ENCODE measurements at places on chromosomes 2 and 18.

GRCh38 chr2:30127016-30127893 is 19.6 kb upstream of the YPEL5 start:
- peak; percentile 7 for DNase-seq

- no peak for DNase-seq
These were observed 375.3 kb downstream of the LNPK start for GRCh38 chr2:175626796-175627195.

DNA sequence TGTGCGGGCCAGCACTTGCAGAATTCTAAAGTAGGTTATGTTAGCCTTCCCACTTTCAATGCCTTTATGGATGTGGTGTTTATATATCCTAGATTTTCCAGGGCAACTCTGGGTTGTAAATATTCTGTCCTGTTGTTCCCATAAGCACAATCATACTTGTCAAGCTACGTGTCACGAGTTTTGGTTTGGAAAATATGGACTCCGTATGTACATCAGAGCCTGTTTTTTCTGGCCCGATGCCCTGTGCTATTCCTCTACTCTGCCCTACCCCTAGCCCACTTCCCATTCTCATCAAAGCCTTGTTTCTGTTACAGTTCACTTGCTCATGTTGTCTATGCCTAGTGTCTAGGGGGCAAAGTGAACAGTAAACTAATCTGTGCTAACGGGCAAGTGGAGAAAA is 27.0 kb upstream of the ZEB2 start:
- DNase-seq: no peak

- no peak for DNase-seq
These were observed 40.2 kb upstream of the ZNF521 start for GRCh38 chr18:25392192-25392591.

DNA sequence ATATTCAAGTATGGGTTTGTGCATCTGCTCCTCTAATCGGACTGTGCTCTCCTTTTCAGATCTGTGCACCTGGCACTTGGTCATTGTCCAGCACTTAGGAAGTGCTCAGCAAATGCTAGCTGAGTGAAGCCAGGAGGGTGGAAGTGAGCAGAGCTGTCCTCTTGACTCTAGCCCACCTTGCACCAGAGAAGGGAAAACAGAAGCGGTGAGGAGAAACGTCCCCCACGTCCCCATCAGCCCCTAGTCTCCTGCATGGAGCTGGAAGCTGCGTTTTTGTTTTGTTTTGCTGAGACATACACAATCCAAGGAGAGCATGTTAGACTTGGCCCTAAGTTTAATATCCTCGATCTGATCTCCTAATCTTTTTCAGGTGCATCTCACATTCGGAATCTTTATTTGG is 73.6 kb downstream of the EN1 start:
- DNase-seq: no peak

- DNase-seq: no peak
These were observed 4.0 kb upstream of the TEX51 start for GRCh38 chr2:126894585-126895182.

DNA sequence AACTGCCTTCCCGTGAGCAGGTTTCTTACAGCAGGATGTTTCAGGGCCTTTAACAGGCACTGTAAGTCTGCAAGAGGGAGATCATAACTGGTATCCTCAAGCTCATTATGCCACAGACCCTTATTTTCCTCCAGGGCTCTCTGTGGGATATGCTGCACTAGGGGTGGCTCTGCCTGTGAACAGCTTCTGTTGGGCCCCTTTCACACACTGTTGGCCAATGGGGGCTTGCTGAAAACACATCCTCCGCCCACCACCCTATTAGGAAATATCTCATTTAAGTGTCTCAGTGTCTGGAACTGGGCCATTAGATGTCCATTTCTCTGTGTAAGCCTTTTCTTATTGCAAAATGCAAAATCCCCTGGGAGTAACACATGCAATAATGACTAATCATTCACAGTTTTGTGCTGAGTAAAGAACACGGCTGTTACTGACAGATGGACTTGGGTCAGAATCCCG is 414.3 kb upstream of the HS6ST1 start:
- DNase-seq: peak; percentile 95

- no peak for DNase-seq
These were observed 10.1 kb downstream of the PMS1 start for GRCh38 chr2:189794310-189794709.

DNA sequence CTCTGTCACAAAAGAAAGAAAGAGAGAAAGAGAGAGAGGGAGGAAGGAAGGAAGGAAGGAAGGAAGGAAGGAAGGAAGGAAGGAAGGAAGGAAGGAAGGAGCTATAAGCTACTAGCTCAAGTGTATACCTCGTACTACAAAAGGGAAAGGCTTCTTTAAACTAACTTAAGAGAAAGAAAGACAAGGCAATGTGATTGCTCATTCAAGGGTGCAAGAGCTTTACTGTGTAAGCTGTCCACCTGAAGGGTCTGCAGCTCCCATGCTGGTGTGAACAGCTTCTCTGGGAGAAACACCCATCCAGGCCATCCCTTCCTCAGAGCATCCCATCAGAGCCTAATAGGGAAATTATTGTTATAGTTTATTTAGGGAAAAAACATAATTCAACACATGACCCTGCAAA is 286.1 kb upstream of the ID2 start:
- DNase-seq: no peak

DNA sequence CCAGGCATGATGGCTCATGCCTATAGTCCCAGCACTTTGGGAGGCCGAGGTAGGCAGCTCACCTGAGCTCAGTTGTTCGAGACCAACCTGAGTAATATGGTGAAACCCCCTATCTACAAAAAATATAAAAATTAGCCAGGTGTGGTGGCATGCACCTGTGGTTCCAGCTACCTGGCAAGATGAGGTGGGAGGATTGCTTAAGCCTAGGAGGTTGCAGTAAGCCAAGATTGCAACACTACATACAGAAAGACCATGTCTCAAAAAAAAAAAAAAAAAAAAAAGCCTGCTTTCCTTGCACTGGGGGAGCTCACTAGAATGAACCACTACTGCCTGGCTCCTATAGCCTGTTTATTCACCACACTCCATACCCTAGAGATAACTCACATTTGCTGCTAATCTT is 7.4 kb upstream of the MAT2A start:
- no peak for DNase-seq

- peak; percentile 76 for DNase-seq
These were observed 125.7 kb upstream of the EPAS1 start for GRCh38 chr2:46171411-46171953.

DNA sequence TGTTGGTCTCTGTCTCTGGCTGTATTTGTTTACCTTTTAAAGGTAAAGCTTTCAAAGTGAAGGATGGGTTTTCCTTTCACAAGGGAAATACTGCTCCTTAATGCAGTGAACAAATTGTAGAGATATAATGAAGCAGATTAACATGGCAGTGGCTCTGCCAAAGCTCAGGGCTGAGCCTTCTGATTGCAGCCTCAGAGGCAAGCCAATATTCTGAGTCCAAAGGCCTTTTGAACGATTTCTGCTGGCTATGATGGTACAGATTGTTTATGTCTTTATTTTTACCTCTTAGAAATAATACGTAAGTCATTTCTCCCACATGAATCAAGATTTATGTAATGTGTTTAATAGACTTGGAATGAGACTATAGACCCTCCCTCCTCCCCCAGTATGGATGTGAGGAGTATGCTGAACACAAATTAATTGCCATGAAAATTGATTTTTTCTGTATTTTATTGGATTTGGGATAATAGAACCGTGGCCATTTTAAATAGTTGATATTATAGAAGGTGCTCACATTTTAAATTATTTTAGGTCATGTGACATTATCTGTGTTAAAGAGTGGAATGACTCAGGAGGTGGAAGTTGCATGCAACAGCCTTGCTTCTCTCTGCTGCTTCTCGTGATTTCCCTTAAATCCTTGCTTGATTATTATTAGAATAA is 772 bp downstream of the SCN2A start:
- DNase-seq: no peak

DNA sequence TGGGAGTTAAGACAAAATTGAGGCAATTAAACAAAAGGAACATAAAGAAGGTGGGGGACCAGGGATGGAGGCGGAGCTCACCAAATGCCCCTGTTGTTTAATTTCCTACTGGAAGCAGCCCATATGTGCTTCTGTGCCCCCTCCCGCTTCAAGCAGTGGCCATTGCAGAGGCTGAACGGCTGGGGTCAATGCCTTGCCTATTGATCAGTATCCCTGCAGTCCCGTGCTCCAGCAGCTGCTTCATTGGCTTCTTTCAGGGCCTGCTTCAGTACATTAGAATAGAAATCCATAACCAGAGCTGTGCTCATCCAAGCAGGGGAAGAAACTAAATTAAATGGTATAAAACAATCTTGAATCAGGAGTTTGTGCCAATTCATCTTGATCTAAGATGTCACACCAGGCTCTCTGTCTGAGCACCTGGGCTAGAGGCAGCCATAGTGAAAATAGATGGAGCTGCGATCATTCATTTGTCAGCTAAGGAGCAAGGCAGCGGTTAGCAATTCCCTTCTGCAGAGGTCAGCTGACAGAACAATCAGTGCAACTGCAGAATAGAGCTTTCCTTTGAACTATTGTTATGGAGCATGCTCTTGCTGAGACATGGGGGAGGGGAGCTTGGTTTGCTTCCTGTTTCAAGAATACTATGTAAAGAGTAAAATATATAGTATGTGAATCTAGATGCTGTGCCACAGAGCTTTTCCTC is 222.4 kb downstream of the WDR7 start:
- DNase-seq: no peak

DNA sequence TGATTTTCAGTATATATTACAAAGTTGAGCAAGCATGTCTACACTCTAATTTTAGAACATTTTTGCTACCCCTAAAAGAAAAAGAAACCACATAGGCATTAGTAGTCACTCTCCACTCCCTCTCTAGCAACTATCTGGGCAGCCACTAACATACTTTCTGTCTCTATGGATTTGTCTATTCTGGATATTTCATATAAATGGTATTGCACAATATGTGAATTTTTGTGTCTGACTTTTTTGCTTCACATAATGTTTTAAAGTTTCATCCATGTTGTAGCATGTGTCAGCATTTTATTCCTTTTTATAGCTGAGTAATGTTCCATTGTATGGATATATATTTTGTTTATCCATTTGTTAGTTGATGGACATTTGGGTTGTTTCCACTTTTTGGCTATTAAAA is 232.5 kb upstream of the CTAGE1 start:
- DNase-seq: peak; percentile 37

- DNase-seq: no peak
These were observed 21.2 kb downstream of the CNTNAP5 start for GRCh38 chr2:124046332-124046731.

DNA sequence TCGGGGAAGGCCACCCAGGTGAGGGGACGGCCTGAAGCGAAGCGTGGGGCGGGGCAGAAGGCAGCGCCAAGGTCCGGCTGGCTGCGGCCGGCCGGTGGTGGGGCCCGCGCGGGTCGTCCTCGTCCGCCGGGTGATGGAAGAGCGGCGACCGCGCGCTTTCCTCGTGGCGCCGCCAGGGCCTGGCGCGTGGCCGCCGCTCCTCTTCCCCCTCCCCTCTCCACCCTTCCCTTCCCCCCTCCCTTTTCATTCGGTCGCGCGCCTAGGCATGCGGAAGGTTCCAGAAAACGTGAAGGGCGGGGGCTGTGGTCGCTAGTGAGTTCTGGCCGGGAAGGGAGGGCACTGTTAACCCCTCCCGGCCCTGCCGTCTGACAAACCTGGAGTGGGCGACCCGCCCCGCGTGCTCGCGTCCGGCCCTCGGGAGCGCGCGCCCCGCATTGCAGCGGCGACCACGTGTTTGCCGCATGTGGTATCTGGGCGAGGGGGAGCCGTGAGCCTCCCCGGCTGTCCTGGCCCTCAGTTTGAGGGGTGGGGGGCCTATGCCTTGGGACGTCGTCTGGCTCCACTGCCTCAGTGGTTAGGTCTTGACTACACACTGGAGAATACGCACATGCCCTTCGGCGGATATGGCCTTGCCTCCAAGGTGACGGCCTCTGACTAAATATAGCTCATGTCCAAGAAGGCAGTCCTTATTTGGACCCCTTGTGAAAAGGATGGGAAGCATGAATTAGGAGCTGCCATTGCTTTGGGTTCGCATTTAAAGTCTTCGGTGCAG is 579 bp downstream of the MAT2A start:
- DNase-seq: peak; percentile 63
